ENCODE measurements at places on chromosomes 1 and 21.
A peak's percentile ranks its signal among the peaks of the same experiment; 100 is the strongest.

GRCh38 chr1:58497499-58497898, 49.0 kb downstream of the OMA1 start:
- DNase-seq, result no peak

- peak; percentile 26 for DNase-seq
Measured at GRCh38 chr1:159012495-159012894, 2.8 kb downstream of the IFI16 start.

- DNase-seq, result no peak
Measured at GRCh38 chr21:34201481-34201858, 128.1 kb downstream of the MRPS6 start.

- no peak for DNase-seq
Measured at GRCh38 chr1:233640179-233640578, 26.3 kb downstream of the KCNK1 start.

- no peak for DNase-seq
Measured at GRCh38 chr1:222736972-222737371, at the start of gene FAM177B. Gene FAM177B (plus strand): TSS chr1:222737202. CDS start chr1:222746546, 9,344 bp downstream.

- no peak for DNase-seq
Measured at GRCh38 chr21:31482460-31482859, 138.4 kb upstream of the TIAM1 start.

- no peak for DNase-seq
Measured at GRCh38 chr21:28229814-28230213, 762.9 kb downstream of the LTN1 start.

- no peak for DNase-seq
Measured at GRCh38 chr1:91817211-91817905, 68.6 kb downstream of the TGFBR3 start.

GRCh38 chr1:16474166-16474800, 33.8 kb downstream of the NECAP2 start:
- DNase-seq, result no peak

GRCh38 chr1:10862743-10863335, 66.4 kb upstream of the CASZ1 start:
- no peak for DNase-seq

DNA sequence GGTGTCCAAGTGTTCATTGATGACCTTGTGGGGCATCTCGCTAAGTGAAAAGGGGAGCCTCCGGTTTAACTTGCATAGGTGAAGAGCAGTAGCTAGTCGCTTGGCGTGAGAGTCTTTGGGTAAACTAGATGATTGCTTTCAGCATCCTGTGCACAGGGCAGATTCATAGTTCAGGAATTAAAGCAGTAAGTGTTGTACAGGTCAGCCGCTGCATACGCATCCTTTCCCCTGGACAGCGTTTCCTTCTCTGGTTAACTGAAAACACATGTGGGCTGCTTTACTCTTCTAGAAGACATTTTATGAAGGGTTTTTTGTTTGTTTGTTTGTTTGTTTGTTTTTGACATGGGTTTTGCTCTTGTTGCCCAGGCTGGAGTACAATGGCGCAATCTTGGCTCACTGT, 12.1 kb downstream of the NDUFV3 start:
- no peak for DNase-seq

DNA sequence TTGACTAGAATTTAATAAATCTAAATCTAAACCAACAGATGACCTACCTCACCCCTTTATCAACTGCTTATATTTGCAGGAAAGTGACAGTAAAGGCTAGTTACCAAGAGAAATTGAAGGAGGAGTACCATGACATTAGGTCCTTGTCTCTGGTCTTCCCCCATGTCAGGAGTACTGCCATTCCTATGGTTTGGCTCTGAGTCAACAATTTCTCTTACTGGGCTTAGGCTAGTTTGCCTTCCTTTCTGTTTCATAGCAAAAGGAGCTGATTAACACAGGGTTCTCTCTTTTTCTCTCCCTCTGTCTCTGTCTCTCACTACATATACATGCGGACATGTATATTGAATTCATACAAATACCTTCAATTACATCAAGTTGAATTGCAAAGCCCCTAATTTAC, 579.9 kb downstream of the DPYD start:
- DNase-seq, result no peak

GRCh38 chr1:43007377-43008114, 48.9 kb upstream of the SLC2A1 start:
- DNase-seq, result no peak

DNA sequence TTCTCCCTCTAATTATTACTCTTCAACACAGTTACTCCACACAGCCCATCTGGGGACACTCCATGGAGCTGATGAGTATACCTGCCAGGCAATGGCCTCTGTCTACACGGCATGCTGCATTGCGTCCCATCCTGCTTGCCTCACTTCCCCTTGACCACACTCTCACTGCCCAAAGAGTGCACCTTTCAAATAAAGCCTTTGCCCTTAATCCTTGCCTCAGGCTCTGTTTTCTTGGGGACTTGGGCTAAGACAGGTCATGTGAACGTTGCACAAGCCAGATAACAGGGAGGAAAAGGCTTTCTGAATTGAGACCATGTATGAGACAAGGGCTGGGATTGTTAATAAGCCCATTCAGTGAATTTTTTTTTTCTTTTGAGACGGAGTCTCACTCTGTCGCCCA, 40.0 kb upstream of the SIM2 start:
- no peak for DNase-seq

DNA sequence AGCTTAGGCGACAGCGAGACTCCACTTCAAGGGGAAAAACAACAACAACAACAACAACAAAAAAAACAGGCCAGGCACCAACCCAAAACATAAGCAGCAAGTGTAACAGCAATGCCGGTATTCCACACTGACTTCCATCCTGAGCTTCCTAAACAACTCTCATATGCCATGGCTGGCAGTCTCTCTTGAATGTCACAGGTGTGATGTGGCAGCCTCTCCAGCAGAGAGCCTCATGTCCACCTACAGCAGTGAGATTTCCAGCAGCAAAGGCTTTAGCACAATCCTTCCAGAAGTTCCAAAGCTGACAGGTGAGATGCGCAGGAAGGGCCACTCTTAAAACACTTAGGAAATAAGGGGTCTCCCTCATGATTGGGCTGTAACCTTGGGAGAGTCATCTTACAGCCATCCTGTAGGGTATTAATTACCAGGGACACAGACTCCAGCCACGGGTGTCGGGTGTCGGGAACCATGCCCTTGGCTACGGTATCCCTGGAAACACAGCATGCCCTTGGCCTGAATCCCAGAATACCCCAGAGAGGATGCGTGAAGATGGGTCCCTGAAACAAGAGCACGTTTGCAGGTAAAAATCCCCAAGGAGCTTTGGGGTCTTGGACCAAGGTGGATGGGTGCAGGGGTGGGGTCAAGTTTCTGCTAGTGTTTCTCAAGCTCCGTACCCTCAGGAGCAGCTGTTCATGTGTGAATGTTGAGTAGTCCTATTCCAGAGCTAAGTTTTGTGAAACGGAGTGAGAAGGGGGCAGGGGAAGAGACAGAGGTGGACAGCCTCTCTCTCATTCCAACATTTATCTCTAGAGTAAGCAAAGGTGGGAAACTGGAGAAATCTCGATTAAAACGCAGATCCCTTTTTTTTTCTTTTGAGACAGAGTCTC, 31.4 kb downstream of the CLSTN1 start:
- no peak for DNase-seq

DNA sequence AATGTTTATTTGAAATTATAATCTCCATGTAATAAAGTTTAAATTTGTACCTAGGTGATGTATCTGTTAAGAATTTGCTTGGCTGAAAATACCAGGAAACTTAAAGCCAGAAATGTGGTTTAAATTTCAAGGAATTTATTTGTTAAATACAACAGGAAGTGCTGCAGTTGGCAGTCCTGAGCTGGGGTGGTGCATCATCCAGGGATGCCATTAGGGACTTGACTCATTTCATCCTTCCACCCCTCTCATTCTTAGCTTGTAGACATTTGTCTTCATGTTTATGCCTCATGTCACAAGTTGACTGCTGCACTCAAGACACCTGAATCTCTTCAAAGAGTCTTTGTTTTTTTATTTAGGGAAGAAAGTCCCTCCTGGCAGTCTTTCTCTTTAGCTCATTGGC, 175.9 kb downstream of the LHX8 start:
- DNase-seq, result no peak

- no peak for DNase-seq
Measured at GRCh38 chr1:5390504-5390903, 601.7 kb downstream of the NPHP4 start.

DNA sequence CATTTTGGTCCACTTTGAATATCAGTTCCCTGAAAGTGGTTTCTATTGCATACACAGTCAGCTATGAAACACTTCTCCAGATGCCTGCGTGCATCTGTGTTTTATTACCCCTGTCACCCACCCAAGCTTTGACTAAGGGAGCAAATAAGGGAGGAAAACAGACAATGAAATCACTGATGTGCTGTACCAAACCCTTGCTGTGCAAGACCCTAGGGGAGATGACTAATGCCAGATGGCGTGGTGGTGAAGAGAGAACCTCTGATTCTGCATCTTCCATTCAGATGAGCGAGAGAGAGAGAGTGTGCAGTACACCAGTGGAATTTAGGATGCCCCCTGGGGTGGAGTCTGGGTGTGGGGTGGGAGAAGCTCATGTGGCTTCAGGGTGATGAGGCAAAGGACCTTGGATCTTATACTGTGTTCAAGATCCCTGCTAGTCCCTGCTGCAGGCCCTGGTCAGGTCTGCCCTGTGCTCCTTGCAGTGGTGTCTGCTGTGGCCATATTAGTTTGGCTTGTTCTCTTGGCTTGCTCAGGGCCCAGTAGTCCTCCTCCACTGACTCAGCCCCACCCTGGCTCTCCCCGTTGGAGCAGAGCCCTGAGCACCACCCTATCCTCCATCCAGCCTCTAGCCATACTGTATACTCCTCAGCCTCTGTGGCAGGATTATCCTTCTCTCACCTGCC, 18.5 kb downstream of the CLCA1 start:
- DNase-seq, result no peak

DNA sequence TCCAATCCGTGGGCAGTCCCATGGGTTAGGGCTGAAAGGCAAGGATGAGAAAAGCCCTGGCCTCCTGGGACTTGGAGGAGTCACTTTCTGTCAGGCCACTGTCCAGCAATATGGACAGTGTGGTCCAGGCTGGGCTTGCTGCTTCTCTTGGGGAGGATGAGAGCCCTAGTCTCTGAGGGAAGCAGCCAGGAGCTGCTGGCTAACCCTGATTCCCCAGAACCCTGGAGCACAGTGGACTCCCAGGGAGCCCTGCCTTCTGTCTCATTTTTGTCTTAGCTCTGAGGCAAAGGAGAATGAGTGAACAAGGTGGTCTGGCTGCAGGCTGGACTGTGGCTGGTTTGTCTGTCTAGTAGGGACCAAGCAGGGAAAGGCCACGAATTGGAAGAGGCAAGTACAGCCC, 23.8 kb upstream of the EDN2 start:
- DNase-seq, result no peak

GRCh38 chr1:44576456-44577150, 97.7 kb downstream of the TMEM53 start:
- no peak for DNase-seq

DNA sequence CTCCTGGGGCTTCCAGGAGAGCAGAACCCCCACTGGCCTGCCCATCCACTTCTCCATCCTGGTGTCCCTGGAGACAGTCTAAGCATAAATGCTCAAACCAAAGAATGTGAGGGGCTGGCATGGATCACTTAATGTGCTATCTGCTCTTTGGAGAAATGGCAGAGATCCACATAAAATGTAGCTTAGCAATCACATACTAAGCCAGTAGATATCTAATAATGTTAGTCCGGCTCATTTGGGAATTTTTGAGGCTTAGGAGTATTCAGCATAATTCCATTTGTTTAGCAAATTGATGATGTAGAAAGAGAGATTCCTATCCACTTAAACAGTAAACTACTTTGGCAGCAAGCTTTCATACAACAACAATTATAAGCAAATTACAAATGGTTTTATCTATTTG, 90.7 kb downstream of the TENT5C start:
- DNase-seq, result no peak

GRCh38 chr1:47684518-47684917, 246.7 kb downstream of the FOXD2 start:
- no peak for DNase-seq

- no peak for DNase-seq
Measured at GRCh38 chr1:89698020-89698560, 65.2 kb downstream of the LRRC8C start.

DNA sequence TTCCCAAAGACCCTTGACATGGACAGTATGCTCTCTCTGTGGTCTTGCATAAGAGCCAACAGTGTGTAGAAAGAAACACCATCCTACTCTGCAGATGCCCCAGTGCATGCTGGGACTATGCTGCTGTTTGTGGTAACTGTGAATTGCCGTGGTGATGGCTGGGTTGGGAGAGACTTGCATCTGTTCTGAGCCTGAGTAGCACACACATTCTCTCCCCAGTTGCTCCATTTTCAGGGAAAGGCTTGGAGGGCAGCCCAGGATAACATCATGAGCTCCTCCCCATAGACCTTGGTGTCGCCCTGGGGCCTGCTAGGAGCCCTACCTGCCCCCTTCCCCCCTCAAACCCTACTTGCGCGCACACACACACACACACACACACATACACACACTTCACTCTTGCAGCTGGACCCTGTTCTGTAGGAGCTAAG, 120.9 kb upstream of the IPO9 start:
- DNase-seq, result no peak
